ENCODE measurements at places on chromosomes 16 and 17. TPM values are rescaled to one million over a fixed set of nuclear protein-coding genes. Genes with fewer than 3 reads are reported as not detected.

The CA7 gene
- 0.59 TPM for total RNA-seq

DNA sequence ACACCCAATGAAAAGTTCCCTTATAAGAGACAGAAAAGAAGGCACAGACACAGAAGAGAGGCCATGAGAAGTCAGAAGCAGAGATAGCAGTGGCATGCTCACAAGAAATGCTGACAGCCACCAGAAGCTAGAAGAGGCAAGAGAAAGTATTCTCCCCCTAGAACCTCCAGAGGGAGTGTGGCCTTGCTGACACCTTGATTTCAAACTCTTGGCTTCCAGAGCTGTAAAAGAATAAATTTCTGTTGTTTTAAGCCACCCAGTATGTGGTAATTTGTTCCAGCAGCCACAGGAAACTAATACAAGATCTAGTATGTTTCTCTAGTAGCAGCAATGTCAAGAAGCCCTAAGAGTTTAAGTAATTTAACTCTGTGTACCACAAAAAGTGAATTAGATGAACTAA is 87.2 kb upstream of the NOG start:
- no peak for DNase-seq
- no peak overlapping the region for H3K27ac ChIP-seq
- no peaks in the 10 kb centered on the region for H3K4me1 ChIP-seq
- H3K4me3 ChIP-seq = no peak overlapping the region

DNA sequence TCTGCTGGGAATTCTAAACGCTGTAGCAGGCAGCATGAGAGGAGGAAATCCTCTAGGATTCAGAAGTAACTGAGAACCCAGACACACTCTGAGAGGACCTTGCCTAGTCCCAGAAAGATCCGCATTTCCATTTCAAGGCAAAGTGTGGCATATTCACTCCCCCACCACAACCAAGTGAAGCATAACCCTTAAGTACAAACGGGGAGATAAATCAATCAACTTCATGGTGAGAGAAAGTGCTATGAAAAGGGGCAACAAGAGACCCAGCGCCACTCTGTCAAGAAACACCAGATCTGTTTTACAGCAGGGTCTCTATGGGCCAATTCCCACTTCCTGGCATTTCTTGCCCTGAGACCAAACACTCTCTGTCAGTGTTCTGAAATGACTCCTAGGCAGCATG is 68.3 kb downstream of the SMG6 start:
- H3K4me1 ChIP-seq = peaks cover 59% of the 10 kb centered on the region
- H3K27ac ChIP-seq = no peak overlapping the region
- no peaks in the 10 kb centered on the region for H3K27me3 ChIP-seq
- no peak overlapping the region for H3K4me3 ChIP-seq
- H3K36me3 ChIP-seq = peaks cover 62% of the 10 kb centered on the region

GRCh38 chr17:28812748-28813377 is 29.7 kb downstream of the FAM222B start:
- H3K4me3 ChIP-seq = peak overlapping the region; percentile 92
- peak overlapping the region; percentile 91 for H3K27ac ChIP-seq
- peaks cover 6% of the 10 kb centered on the region for H3K36me3 ChIP-seq
- DNase-seq = no peak

GRCh38 chr17:75262112-75262606 is 480 bp downstream of the MRPS7 start:
- peaks cover 63% of the 10 kb centered on the region for H3K36me3 ChIP-seq
- DNase-seq = no peak
- H3K27me3 ChIP-seq = no peaks in the 10 kb centered on the region
- H3K27ac ChIP-seq = peak overlapping the region; percentile 100

The SENP3 gene
- total RNA-seq = 69.6 TPM

DNA sequence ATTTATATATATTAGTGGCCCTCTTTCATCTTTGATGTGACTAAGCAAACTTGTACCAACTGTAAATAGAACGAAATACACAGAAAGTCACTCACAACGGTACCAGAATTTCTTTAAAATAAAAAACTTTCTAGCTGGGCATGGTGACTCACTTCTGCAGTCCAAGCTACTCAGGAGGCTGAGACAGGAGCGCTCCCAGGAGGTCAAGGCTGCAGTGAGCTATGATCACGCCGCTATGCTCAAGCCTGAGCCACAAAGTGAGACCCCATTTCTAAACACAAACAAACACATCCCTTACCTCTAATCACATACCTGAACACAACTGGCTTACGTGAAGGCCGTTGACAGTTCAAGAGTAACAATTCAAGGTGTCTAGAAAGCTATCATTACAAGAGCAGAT is 29.7 kb downstream of the STAT5B start:
- H3K27ac ChIP-seq = peak overlapping the region; percentile 79
- no peak for DNase-seq
- peaks cover 34% of the 10 kb centered on the region for H3K36me3 ChIP-seq
- peak overlapping the region; percentile 43 for H3K4me3 ChIP-seq

Data from activated T-helper 2 cell treated with anti-CD3 and anti-CD28 coated beads, Interferon-gamma antibody, Interleukin-2, Interleukin-4, amounts not matched to agents 10 μg/mL and 5 μg/mL and 100 μg/mL, durations not matched to agents 14 hours and 24 hours and 36 hours (primary cell).